ENCODE measurements at places on chromosomes 4 and X. TPM values are rescaled to one million over a fixed set of nuclear protein-coding genes. Genes with fewer than 3 reads are reported as not detected.

DNA sequence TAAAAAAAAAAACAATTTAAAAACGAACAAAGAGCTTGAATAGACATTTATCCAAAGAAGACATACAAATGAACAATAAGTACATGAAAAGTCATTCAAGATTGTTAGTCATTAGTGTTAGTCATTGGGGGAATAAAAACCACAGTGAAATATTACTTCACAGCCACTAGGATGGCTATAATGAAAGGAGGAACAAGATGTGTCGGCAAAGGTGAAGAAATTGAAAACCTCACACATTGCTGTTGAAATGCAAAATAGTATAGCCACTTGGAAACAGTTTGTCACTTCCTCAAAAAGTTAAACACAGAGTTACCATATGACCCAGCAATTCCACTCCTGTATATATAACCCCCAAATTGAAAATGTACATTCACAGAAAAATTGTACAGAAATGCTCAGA lies 45.2 kb upstream of the SLC39A8 start:
- peaks cover 6% of the 10 kb centered on the region for H3K4me1 ChIP-seq
- H3K27me3 ChIP-seq = no peaks in the 10 kb centered on the region
- H3K36me3 ChIP-seq = no peaks in the 10 kb centered on the region
- H3K4me3 ChIP-seq = no peak overlapping the region
- no peak for DNase-seq

DNA sequence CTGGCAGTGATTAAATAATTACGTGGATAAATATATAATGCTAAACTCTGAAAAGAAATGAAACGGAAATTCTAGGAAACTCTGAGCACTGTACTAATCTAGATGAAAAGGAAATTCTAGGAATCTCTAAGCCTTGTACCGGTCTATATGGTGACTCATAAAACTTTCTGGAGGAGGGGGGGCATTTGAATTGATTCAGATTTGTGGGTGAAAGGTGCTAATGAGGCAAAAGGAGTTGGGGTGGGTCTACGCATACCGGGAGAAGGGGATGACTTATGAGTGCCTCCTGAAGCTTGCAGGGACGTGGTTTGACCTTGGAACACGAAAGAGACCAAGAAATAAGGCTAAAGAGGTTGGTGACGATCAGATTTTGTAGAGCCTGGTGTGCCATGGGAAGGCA lies 151.7 kb upstream of the CASK start:
- H3K4me3 ChIP-seq = no peak overlapping the region
- DNase-seq = no peak
- no peaks in the 10 kb centered on the region for H3K36me3 ChIP-seq

The GABRB1 gene
- not detected for polyA plus RNA-seq

The MAGEE2 gene
- not detected for polyA plus RNA-seq

Data from immature natural killer cell (primary cell).